ENCODE measurements at places on chromosomes 7 and 10.

- no peaks in the 10 kb centered on the region for H3K27me3 ChIP-seq
- no peak for DNase-seq
- no peaks in the 10 kb centered on the region for H3K36me3 ChIP-seq
- H3K27ac ChIP-seq: peak overlapping the region; percentile 43
Observed at GRCh38 chr7:36796850-36797536, 72.7 kb upstream of the AOAH start.

- no peaks in the 10 kb centered on the region for H3K36me3 ChIP-seq
- no peak overlapping the region for H3K27ac ChIP-seq
- DNase-seq: no peak
- no peak overlapping the region for H3K4me3 ChIP-seq
- H3K4me1 ChIP-seq: no peaks in the 10 kb centered on the region
Observed at GRCh38 chr7:46230990-46231305, 309.9 kb upstream of the IGFBP3 start.

- H3K27ac ChIP-seq: peak overlapping the region; percentile 67
- no peak for DNase-seq
- peaks cover 18% of the 10 kb centered on the region for H3K4me1 ChIP-seq
Observed at GRCh38 chr10:74194999-74195398, 44.0 kb downstream of the ADK start.

DNA sequence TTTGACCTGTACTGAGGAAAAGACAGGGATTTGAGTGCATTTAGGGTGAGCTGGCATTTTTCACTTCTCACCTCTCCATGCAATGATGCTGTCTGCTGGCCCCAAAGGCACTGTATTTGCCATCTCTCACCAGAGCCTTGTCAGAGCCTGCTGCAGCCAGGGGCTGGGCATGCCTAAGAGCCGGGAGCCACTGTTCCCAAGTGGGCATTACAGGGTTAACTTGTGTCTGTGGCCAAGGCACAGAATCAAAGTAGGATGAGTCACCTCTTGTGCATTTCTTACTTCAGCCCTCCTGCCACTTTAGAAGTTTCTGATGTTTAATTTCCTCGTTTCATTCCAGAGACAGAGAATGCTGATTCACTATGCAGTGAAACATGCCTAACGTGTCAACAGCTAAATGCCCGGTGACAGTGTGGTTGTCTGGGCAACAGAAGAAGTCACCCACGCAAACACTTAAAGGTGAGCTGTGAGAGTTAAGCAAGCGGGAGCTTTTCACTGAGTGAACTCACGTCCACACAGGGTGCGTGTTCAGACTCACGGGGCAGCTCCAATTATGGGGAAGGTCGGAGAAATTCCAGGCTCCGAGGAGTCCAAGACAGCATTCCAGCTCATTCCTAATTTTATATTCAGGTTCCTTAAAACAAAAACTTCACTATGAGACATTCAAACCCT lies 57.1 kb upstream of the IGFBP3 start:
- H3K36me3 ChIP-seq: peaks cover 5% of the 10 kb centered on the region
- no peaks in the 10 kb centered on the region for H3K4me1 ChIP-seq
- DNase-seq: no peak
- no peaks in the 10 kb centered on the region for H3K27me3 ChIP-seq

- no peak for DNase-seq
- H3K27me3 ChIP-seq: no peaks in the 10 kb centered on the region
- H3K4me1 ChIP-seq: peaks cover 54% of the 10 kb centered on the region
- peaks cover 5% of the 10 kb centered on the region for H3K36me3 ChIP-seq
- H3K4me3 ChIP-seq: peak overlapping the region; percentile 43
Observed at GRCh38 chr7:6379886-6380285, 67.9 kb downstream of the DAGLB start.

- DNase-seq: no peak
- no peaks in the 10 kb centered on the region for H3K36me3 ChIP-seq
- no peaks in the 10 kb centered on the region for H3K4me1 ChIP-seq
- H3K27ac ChIP-seq: no peak overlapping the region
Observed at GRCh38 chr7:124420367-124420766, 345.2 kb downstream of the GPR37 start.

DNA sequence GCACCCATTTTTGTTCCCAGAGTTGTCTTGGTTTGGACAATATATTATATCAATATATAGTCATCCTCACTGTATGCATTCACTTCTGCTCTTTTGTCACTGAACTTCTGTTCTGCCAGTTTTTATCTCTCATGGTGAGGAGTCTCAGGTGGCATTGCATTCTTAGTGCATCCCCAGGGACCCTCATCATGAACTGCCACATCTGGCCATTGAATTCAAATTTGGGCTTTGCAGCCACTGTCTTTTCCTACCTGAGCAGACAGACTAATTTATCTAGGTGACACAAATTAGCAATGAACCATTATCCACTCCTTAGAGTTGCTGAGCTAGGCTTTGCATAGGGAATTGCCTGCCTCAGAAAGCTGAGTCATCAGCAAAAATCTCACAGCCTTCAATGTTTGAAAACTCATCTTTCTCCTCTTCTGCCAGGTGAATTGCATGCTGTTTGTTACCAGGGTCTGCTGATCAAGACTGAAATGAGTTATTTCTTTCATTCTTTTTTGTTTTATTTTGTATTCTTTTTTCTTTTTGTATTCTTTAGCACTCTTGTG lies 316.8 kb upstream of the MTPN start:
- H3K4me1 ChIP-seq: no peaks in the 10 kb centered on the region
- no peaks in the 10 kb centered on the region for H3K36me3 ChIP-seq
- no peak overlapping the region for H3K27ac ChIP-seq
- no peak for DNase-seq
- H3K4me3 ChIP-seq: no peak overlapping the region

- peaks cover 50% of the 10 kb centered on the region for H3K27me3 ChIP-seq
- no peak overlapping the region for H3K27ac ChIP-seq
- DNase-seq: no peak
- peaks cover 3% of the 10 kb centered on the region for H3K4me1 ChIP-seq
- H3K4me3 ChIP-seq: no peak overlapping the region
- H3K36me3 ChIP-seq: no peaks in the 10 kb centered on the region
Observed at GRCh38 chr7:50531401-50531911, 33.7 kb downstream of the DDC start.

DNA sequence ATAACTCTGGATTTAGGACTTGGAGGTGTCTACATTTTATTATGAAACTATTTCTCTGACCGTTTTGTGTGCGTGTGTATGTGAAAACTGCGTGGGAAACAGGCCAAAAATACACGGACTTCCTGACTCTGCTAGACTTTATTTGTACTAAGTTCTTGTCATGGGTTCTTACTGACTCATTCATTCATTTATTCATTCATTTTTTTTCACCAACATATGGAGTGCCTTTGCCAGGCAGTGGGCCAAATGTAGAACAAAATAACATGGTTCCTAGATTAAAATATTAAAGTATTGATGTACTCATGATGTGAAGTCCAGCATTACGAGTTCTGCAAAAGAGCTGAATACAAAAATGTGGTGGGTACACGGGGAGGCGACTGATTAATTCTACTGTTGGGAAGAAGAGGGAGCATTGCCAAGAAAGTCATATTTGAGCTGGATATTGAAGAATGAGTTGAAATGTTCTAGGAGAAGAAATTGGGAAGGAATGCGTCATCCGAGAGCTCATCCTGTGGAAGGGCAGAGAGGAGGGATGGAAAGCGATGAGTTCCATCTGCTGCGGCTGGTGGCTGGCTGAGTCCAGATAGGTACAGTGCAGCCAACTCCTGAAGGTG lies 24.6 kb downstream of the CACNB2 start:
- H3K4me1 ChIP-seq: no peaks in the 10 kb centered on the region
- DNase-seq: no peak
- H3K36me3 ChIP-seq: no peaks in the 10 kb centered on the region
- no peaks in the 10 kb centered on the region for H3K27me3 ChIP-seq
- no peak overlapping the region for H3K4me3 ChIP-seq

GRCh38 chr10:14173391-14173705 lies 157.4 kb downstream of the FRMD4A start:
- peaks cover 21% of the 10 kb centered on the region for H3K4me1 ChIP-seq
- H3K27ac ChIP-seq: no peak overlapping the region
- H3K36me3 ChIP-seq: peaks cover 10% of the 10 kb centered on the region
- H3K27me3 ChIP-seq: peaks cover 97% of the 10 kb centered on the region
- DNase-seq: no peak

DNA sequence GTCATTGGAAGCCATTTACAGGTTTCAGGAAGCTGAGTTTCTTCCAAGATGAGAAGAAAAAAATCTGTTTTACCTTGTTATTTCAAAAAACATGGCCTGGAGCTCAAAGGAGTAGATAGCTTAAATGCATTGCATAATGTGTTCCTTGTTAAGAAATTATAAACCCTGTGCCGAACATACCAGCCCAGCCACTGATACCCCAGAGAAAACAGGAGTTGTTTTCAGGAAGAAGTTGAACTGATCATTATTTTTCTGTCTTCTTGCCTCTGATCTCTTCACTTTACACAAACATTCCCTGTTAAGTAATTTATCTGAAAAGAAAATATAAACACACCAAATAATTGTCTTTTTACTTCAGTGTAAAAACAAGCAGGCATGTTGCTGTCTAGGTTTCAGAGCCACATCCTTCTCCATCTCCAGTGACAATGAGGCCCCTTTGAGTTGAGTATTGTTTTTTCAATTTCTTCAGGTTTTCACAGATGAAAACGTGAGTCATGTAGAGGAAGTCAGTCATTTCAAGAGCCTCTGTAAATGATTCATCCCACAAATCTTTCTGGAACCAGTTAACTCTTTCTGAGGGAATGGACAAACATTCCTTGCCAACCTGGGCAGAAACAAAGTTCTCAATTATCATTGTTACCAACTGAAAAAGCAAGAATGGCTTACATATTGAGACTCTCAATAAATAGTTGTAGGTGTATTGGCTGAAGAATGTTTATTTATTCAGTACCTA lies 244.2 kb downstream of the IPMK start:
- no peaks in the 10 kb centered on the region for H3K27me3 ChIP-seq
- DNase-seq: no peak
- H3K4me1 ChIP-seq: no peaks in the 10 kb centered on the region
- H3K27ac ChIP-seq: no peak overlapping the region

DNA sequence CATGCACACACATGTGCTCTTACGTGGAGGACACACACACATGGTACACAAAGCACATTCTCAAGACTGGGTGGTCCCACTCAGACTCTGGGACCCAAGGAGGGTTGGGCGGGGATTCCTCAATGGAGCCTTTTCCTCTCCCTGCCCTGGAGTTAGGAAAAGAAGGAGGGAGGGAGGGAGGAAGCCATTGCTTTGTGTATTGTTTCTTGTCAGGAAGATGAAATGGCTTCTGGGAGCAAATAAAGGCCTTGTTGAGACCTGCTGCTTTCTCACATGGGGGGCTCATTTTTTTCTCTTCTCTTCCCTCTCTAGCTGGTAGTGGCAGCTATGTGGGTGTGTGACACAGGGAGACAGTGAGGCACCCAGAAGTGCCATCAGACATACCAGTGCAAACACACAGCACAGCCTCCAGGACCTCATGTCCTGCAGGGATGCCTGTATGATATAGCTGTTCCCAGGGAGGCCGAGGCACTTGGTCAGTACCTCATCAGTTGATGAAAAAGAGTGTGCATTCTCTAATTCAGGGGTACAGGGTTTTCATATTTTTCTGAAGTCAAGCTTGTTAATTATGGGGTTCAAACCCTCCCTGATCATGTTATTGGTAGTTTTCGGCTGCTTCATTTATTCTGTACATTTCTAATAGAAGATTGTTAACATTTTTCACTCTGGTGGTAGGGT lies 5.7 kb downstream of the AQP1 start:
- peaks cover 12% of the 10 kb centered on the region for H3K27me3 ChIP-seq
- H3K4me1 ChIP-seq: peaks cover 3% of the 10 kb centered on the region
- no peak for DNase-seq
- H3K4me3 ChIP-seq: no peak overlapping the region
- H3K27ac ChIP-seq: no peak overlapping the region

DNA sequence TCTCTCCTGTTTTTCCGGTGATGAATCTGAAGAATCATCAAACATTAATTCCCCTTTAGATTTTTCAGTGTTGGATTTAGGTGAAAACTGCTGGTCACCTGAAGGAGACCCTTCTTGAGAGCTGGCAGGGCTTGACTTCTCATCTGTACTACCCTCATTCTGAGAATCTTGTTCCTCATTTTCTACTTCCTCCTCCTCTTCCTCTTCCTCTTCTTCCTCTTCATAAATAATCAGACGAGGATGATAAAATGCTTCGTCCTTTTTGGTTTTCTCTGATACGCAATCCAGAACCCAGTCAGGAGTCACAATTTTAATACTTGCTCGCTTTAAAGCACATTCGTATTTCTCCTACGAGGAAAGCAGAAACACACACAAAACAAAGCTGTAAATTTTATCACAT lies 26.9 kb downstream of the PAXIP1 start:
- peaks cover 17% of the 10 kb centered on the region for H3K36me3 ChIP-seq
- H3K4me3 ChIP-seq: no peak overlapping the region
- no peak for DNase-seq
- peak overlapping the region; percentile 8 for H3K27ac ChIP-seq
- H3K4me1 ChIP-seq: peaks cover 19% of the 10 kb centered on the region

- H3K27ac ChIP-seq: no peak overlapping the region
- peaks cover 4% of the 10 kb centered on the region for H3K4me1 ChIP-seq
- no peak overlapping the region for H3K4me3 ChIP-seq
- peaks cover 16% of the 10 kb centered on the region for H3K27me3 ChIP-seq
Observed at GRCh38 chr7:3495530-3495929, 194.5 kb downstream of the SDK1 start.

DNA sequence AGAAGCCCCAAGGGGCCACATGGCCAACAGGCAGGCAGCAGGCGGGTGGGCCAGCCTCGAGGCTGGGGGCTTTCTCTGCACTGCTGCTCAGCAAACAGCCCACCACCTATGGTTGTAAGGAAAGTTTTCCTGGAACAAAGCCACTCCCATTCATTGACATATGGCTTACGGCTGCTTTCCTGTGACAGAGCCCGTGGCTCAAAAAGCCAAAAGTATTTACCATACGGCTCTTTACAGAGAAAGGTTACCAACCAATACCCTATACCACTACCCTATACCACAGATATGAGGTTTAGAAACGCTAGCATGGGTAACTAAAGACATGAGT lies 152.7 kb downstream of the MAD1L1 start:
- H3K36me3 ChIP-seq: peaks cover 5% of the 10 kb centered on the region
- H3K4me1 ChIP-seq: peaks cover 14% of the 10 kb centered on the region
- DNase-seq: no peak
- no peak overlapping the region for H3K4me3 ChIP-seq
- H3K27me3 ChIP-seq: no peaks in the 10 kb centered on the region

- DNase-seq: no peak
- peaks cover 5% of the 10 kb centered on the region for H3K4me1 ChIP-seq
- H3K4me3 ChIP-seq: no peak overlapping the region
- H3K36me3 ChIP-seq: peaks cover 11% of the 10 kb centered on the region
- no peak overlapping the region for H3K27ac ChIP-seq
Observed at GRCh38 chr7:151141311-151141854, 26.1 kb downstream of the GBX1 start.
